ENCODE measurements at places on chromosomes 13 and 19.

GRCh38 chr13:53569453-53569852 is 540.8 kb downstream of the OLFM4 start:
- DNase-seq: no peak

DNA sequence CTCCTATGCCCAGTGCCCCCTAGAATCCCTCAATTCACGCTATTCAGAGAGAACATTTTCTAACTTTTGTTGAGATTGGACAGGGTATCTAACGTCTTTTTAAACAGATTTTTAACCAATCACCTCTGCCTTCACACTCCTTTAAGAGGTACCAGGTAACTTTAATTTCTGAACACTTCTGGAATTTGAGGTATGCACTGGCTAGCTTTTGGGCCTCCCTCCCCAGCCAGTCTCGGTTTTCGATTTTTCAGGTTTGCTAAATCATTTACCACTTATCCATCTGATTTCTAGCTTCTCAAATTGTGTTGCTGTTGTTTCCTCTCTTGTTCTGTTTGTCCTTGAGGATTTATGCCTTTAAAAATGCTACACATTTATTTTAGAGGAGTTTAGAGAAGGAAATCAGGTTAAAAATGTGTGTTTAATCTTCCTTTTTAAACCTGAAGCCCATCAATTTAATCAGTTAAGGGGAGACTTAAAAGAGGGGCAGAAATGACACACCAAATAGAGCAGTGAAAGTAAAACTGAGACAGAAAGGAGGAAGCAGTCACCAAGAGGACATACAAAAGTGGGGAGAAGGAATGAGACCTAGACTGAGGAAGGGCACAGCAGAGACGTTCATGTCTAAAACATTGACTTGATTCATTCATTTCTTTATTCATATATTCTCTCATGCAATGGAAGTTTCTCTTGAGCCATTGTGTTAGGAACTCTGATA is 139.6 kb upstream of the HTR2A start:
- DNase-seq: no peak

GRCh38 chr13:106418556-106418955 is 116.9 kb downstream of the EFNB2 start:
- DNase-seq: no peak

- DNase-seq: no peak
Observed at GRCh38 chr13:94657167-94657566, 55.2 kb downstream of the SOX21 start.

Data from NCI-H1436 (cell line).